ENCODE measurements at places on chromosomes 13 and 19. TPM values are rescaled to one million over a fixed set of nuclear protein-coding genes. Genes with fewer than 3 reads are reported as not detected.

DNA sequence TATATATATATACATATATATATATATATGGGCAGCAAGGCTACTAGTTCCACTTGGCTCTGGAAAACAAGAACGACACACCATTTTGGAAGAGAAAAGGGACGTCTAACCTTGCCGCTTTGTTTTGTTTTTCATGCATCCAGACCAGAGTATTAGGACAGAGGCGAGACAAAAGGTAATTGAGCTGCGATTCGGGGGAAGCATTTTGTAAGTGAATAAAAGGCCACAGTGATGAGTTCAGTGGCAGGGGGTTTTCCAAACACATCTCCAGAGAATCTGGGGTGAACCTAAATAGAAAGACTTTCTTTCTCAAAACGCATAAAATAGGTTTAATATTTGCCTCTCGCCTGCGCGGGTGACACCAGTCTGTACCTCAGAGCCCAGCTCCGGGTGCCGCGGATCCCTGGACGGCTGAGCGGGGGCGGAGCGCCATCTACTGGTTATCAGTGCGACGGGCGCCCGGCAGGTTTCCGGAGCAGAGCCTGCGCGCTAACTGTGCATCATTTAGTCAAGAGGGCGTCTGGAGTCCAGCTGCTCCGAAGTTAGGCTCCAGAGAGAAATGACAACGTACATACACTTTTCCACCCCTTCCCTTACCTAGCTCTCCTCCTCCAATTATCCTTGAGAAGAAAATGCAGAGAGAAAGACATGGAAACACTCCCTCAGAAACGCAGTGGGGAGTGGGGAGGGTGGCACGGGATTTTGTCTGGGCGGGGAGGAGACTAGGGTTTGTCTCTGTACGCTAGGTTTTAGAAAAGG, 262.3 kb downstream of the TBC1D4 start:
- peak; percentile 95 for DNase-seq

GRCh38 chr13:35190241-35190640, 248.2 kb downstream of the NBEA start:
- no peak for DNase-seq

- DNase-seq: peak; percentile 70
Measured at GRCh38 chr13:113982296-113982661, 8.4 kb upstream of the C13orf46 start.

GRCh38 chr19:55325172-55325571, at the start of gene TMEM150B:
Gene TMEM150B (minus strand): TSS chr19:55325341. CDS start chr19:55321036, 4,305 bp downstream.
- DNase-seq: no peak

- no peak for DNase-seq
Measured at GRCh38 chr19:46423188-46423587, 5.5 kb downstream of the PNMA8C start.

DNA sequence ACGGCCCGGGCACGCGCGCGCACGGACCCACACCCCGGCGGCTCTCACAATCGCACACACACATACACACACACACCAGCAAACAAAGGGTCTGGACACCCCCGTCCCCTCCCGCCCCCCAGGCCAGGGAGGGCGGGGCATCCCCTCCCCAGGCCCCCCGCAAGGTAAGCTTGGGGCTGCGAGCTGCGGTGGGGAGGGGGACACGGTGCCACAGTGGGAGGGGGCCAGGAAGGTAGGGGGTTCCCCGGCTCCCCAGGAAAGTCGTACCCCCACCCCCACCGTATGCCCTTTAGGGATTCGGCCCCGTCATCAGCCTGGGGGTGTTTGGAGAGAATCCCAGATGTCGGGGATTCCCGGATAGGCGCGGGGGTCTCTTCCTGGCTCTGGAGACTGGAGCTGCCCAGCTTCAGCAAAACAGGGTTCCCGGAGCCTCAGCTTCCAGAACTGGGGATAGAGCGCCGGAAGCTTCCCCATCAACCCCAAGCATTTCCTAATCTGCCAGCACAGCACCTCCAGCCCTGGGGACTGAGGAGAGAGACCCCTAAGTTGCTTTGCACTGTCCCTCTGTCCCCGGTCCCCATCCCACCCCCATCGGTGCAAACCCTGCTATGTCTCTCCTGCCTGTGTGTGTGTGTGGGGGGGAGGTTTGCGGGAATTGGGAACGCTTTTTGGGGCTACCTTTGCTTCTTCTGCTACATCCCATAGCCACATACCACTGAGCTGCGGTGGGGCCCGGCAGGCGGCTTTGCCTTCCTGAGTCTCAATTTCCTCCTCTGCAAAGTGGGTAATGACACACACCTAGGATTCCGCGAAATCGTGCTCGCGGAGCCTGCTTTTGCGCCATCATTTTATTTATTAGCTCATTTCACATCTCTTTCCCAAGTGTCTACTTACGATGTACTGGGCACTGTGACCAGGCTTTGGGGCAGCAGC, 1.8 kb upstream of the CDC37 start:
- no peak for DNase-seq

YJU2 gene
- 12.3 TPM for total RNA-seq

RETN gene
- total RNA-seq: 2.9 TPM

RASAL3 gene
- total RNA-seq: 3.7 TPM

LYL1 gene
- total RNA-seq: 13.0 TPM
